Frontal cortex (tissue), 4 donors: ENCODE measurements at places on chromosomes 3 and 15. TPM values are rescaled to one million over a fixed set of nuclear protein-coding genes. Genes with fewer than 3 reads are reported as not detected.

DNA sequence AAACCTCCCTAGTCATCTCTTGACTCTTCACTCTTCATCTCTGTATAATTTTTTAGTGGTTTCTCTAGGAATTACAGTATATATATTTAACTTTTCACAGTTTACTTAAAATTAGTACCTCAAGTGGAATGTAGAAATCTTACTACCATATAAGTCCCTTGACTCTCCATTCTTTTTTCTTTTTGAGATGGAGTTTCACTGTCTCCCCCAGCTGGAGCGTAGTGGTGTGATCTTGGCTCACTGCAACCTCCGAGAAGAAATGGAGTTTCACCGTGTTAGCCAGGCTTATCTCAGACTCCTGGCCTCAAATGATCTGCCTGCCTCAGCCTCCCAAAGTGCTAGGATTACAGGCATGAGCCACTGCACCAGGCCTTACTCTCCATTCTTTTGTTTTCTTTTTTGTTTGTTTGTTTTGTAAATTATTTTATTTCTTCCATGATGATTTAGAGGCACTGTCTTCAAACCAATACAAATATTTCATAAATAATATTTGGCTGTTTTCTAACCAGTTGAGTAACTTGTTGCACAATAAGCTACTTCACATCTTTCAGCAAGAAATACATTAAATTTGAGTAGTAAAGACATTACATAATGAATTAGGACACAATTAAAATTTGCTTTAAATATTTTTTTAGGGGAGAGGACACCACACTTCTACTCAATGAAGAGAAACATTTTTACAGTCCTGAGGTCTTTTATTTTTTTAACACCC lies 144.8 kb downstream of the RBPMS2 start:
- DNase-seq = no peak

The CEP19 gene
- 10.6 TPM for total RNA-seq

The SNTN gene
- not detected for total RNA-seq

DNA sequence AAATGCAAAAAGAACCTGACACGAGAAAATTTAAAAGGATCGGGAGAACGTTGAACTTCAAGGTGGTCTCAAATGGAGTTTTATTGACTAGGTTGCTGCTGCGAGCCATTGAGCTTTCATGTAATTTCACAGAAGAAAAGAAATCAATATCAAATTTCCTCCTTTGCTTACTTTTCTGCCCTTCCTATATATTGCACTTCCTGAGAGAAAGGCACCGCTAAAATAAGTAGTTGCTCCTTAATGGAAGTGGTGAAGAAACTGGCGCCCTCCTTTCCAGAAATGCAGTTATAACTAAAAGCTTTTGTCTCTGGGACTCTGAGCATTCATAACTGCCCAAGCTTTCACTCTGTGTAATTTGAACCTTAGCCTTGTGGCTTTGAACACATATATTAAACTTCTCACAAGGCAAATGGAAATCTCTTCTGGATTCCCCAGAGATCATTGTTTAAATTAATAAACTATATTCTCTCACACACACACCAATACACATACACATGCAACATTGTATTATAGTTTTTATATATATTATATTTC lies 13.4 kb downstream of the EID1 start:
- DNase-seq = no peak

GRCh38 chr3:129238945-129239705 lies 10.3 kb upstream of the COPG1 start:
- DNase-seq = no peak

- no peak for DNase-seq
Measured at GRCh38 chr3:50177346-50177745, 14.1 kb upstream of the GNAT1 start.

- no peak for DNase-seq
Measured at GRCh38 chr3:16768956-16769355, 115.8 kb upstream of the PLCL2 start.
